HT-29 (cell line): ENCODE measurements at places on chromosomes 7 and 10. TPM values are rescaled to one million over a fixed set of nuclear protein-coding genes. Genes with fewer than 3 reads are reported as not detected.

GRCh38 chr7:30142710-30143109 lies 7.9 kb downstream of the MTURN start:
- no peak for DNase-seq

GRCh38 chr10:123154711-123155505 lies 706 bp downstream of the BUB3 start:
- peak; percentile 61 for DNase-seq

DNA sequence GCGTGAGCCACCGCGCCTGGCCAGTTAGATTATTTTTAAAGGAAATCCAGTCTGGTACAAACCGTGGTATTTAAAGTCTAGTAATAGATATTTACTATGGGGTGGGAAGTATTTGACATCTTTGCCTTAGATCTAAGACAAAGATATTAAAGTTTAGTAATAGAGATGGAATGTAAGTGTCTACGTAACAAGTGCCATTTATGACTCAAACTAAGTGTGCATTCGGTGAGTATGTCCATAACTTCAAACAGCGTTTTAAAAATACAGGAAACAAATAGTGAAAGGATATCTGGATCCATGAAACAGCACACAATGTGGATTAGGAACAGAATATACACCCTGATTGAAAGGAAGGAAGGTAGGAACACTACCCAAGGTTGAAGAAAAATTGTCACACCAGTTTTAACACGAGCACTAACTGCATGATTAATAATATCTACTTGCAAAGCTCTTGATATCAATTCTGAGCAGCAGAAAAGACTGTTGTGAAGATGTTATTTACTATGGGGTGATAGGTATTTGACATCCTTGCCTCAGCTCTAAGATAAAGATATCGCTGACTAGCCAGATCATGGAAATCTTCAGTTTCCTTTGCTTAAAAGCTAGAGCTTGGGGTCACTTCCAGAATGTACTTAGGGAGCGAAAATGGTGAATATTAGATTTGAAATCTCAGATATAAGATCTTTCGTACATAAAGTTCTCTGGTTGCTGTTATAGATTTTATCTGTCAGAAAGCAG lies 48.7 kb downstream of the EPC1 start:
- DNase-seq, result peak; percentile 29

GRCh38 chr7:77887567-77887966 lies 89.0 kb downstream of the PHTF2 start:
- DNase-seq, result no peak

DNA sequence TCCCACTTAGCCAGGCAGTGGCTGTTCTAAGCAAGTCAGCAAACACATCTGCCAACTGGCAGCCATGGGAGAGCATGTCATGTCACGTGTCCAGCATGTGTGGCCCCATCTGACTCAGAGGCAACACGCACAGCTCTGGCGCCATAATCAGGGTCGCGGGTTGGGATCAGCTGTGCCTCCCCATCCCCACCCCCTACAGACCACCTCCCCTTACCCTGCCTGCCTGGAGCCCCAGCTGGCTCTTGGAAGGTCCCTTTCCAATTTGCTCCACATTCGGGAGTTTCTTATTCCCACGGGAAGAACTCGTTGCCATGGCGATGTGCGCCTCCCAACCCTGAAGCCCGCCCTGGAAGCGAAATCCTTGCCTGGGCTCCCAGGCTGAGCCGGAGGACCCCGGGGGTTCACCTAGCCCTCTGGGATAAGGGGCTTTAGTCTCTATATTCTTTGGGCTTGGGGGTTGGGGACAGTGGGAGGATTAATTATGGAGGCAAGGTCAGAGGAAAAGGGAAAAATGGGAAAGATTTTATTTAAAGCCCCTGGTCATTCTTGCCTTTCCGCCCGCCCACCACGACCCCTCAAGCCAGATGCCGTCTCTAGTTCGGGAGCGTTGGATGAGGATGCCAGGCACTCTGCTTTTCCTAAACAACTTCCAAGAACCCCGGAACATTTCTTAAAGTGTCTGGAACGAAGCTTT lies 283.7 kb downstream of the ZEB1 start:
- DNase-seq, result no peak

- peak; percentile 83 for DNase-seq
Observed at GRCh38 chr7:92691578-92691977, 101.4 kb upstream of the FAM133B start.

DNA sequence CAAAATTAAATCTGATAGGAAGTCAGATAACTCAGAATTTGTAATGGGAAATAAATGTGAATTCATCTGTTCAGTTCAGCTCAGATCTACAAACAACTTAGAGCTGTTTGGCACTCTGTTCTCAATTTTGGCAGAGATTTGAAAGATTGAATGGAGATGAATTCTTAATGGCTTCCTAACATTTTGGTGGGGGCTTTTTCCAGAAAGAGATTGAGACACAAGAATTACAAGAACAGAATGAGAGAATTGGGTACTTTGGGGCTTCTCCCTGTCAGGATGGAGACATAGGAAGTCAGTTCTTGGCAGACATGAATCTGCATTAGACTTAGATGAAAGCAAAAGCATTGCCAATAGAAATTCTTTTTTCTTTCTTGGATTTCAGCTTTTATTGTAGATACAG lies 39.0 kb upstream of the PTPRZ1 start:
- DNase-seq, result no peak

- no peak for DNase-seq
Observed at GRCh38 chr7:133044722-133045473, 37.0 kb downstream of the CHCHD3 start.

GRCh38 chr10:76122056-76122455 lies 690.6 kb downstream of the LRMDA start:
- no peak for DNase-seq

DNA sequence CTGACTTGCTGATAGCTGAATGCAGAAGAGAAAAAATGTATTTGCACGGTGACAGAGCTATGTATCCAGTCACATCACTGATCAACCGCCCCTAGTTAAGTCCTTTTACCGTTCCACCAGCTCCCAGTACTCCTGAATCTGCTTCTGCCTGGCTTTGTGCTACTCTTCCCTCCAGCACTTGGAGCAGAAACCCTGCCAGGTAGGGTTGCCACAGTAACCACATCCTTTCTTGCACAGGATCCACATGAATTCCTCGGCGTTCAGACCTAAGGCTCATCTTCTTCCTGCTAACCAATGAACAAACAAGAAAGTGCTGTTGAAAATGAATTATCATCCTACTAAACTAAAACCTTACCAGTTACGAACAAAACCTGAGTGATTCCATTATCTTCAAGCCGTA lies 52.0 kb upstream of the KCTD7 start:
- DNase-seq, result no peak

- DNase-seq, result no peak
Observed at GRCh38 chr10:133059093-133059470, 28.6 kb upstream of the ADGRA1 start.

DNA sequence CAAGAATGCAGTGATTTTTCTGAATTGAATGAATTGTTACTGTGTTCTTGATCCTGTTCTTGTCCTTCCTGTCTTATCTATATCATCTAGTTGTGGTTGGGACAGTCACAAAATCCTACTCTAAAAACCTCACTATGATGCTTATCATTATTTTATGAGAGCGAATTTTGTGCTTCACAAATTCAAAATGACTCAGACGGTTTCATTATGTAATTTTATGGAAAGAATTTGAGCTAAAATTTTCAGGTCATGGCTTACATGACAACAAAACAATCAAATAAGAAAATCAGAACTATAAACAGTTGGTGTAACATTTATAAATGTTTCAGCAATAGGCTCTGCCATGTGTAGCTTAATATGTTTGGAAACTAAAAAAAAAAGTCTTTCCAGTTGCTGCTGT lies 6.9 kb downstream of the PRKAR2B start:
- no peak for DNase-seq

DNA sequence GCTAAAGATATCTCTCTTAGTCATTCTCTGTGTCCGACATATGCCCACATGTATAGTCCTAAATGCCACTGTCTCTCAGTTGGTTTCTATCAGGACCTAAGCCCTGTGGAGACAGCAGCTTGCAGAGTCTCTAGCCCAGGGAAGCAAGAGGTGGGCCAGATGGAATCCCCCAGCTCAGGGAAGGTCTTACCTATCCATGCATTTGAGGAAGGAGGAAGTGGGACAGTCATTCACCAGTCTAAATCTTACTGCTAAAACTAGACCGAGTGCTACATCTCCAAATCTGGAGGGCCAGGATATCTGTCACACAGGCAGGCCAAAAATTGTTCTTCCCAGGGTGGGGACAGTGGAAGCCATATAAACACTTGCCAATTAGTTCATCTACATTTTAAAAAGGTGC lies 26.4 kb upstream of the HERPUD2 start:
- DNase-seq, result no peak

DNA sequence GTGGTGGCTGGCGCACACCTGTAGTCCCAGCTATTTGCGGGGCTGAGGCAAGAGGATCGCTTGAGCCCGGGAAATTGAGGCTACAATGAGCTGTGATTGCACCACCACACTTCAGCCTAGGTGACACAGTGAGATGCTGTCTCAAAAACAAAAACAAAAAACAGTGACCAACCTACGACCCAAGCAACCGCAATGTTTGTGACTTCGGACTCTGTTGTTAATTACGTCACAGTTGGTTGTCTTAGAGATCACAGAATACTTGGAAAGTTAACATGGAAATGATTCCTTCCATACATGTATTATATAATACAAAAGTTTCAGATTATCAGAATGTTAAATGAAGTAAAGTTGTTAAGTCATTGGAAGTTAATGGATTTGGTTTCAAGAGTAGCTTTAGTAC lies 106.2 kb downstream of the REEP3 start:
- no peak for DNase-seq

CCDC146 gene
- not detected in 2 replicates for total RNA-seq

SFTPA1 gene
- not detected in 2 replicates for total RNA-seq

RGS10 gene
- 2.7 and 4.0 TPM in 2 replicates for total RNA-seq

CALML3 gene
- not detected in 2 replicates for total RNA-seq

GOT1 gene
- total RNA-seq, result 34.7 and 38.5 TPM in 2 replicates

IDI2 gene
- not detected in 2 replicates for total RNA-seq

PLEKHS1 gene
- 0.55 TPM in 1 of 2 replicates, not detected in the other for total RNA-seq

PNLIPRP1 gene
- total RNA-seq, result not detected in 2 replicates

TMEM196 gene
- not detected in 2 replicates for total RNA-seq

BTBD16 gene
- total RNA-seq, result 4.0 and 4.7 TPM in 2 replicates

RARRES2 gene
- total RNA-seq, result 10.5 and 12.6 TPM in 2 replicates

STEAP4 gene
- total RNA-seq, result 2.6 and 4.2 TPM in 2 replicates

CROT gene
- 2.6 and 4.4 TPM in 2 replicates for total RNA-seq

PCGF5 gene
- total RNA-seq, result 5.4 and 6.3 TPM in 2 replicates

HMX3 gene
- total RNA-seq, result not detected in 2 replicates

VSTM2A gene
- total RNA-seq, result not detected in 2 replicates

GIMAP5 gene
- total RNA-seq, result not detected in 2 replicates

TYW1 gene
- total RNA-seq, result 19.0 and 19.5 TPM in 2 replicates
